Fibroblast of gingiva (primary cell): ENCODE measurements at places on chromosomes 11 and 22.

DNA sequence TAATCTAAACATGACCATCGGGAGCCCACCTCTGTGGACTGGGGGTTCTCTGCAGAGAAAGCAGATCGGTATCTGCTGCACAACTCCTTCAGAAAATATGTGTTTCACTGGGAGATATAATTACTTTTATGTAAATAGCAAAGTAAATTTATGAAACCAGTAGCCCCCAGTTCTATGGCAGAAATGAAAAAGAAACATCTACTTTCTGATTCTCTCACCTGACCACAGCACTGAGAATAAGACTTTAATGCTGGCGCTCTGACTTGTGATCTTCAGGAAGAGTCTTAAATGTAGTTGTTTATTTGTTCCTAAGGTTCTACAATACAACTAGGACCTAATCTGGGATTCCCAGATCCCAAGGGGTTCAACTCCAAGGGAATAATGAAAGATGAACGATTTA is 518.0 kb downstream of the DLG2 start:
- no peak for DNase-seq

DNA sequence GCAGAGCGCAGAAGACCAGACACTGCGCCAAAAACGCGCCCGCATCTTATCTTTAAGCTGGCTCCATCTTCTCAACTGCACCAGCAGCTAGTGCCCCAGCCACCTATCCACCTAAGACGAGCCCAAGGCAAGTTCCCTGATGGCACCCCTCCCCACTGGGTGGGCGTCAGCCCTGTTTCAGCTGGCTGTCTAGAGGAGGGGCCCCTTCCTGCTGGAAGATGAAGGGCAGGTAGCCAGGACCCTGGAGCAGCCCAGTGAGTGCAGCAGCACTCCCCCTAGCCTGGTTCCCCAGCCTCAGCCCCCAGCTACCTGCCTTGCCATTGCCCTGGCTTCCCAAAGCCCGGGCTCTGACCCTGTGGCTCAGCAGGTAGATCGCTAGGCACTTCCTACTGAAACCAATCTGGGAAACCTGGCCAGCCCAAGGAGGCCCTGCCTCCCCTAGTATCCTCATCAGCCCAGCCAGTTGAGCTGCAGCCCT is 28.3 kb downstream of the ARVCF start:
- DNase-seq: no peak

GRCh38 chr11:3735827-3736226 is 61.5 kb downstream of the NUP98 start:
- DNase-seq: peak; percentile 8

DNA sequence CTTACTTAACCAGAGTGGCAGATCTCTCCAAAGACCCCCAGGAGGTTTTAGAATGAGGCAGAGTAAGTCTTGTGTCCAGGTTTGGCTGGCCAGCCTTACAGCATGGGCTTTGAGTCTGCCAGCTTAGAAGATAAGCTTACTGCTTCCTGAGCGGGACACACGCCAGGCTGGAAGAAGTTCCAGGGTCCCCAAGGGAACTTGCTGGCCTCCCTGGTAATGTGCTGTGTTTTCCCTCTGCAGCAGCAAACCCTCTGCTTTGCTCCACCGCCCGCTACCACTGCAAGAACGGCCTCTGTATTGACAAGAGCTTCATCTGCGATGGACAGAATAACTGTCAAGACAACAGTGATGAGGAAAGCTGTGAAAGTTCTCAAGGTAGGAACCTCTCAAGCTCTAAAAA is 154.2 kb downstream of the LDLRAD3 start:
- peak; percentile 10 for DNase-seq

DNA sequence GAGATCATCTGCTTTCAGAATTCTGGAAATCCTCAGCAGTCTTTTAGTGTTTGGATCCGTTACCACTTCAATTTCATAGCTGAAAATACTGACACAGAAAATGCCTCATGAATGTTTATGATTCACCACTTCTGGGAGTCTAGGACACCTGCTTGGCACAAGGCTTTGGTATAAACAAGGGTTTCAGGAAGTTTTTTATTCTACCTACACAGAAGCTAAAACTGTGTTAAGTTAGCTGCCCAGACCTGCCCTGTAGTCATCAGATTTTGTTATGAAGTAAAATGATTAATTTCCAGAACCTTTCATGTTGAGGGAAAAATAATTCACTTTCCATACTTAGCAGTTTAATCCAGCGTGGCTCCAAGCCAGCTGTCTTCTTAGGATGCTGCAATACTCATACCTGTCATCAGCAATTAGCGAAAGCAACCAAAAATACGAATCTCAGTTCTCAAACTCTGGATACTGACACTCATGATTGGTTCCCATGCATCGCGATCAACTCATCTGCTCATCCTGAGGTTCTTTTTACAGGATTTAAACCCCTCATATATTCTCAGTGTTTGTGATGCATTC is 458.5 kb upstream of the CCDC90B start:
- no peak for DNase-seq

DNA sequence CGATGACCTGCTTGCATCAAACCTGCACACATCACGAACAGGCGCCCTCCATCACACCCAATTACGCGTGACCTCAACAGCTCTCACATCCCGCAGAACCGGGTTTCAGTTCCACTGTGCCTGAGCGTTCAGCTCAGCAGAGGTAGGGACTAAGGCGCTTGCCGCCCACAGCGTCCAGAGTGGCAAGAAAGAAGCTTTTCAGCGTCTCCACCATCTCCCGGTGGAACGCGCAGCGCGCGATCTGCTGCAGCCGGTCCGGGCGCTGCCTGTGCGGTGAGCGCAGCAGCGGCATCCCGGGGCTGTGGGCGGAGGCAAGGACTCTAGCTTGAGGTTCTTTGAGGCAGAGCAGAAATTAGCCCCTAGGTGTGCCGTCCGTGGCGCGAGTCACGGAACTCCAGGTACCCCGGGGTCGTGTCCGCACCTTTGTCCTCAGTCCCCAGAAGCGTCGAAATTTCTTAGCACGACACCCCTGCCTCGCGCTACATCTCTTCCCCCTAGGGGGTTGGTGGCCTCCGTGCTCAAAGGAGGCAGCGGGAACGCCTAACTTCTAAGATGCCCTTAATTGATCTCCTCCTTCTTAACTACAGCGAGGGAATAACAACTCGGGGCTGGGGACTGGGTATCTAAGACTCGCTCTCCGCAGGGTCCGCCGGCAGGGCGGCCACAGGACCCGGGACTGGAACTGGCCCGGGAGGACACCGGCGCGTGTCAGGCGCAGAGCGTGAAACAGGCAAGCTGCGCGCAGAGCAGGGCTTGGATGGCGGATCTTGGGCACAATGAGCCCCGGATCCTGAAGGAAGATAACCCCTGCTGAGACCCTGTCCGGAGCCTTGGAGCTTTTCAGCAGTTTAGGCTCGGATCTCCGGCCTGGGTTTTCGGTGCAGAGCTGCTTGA is 1.7 kb upstream of the CALCA start:
- DNase-seq: no peak

DNA sequence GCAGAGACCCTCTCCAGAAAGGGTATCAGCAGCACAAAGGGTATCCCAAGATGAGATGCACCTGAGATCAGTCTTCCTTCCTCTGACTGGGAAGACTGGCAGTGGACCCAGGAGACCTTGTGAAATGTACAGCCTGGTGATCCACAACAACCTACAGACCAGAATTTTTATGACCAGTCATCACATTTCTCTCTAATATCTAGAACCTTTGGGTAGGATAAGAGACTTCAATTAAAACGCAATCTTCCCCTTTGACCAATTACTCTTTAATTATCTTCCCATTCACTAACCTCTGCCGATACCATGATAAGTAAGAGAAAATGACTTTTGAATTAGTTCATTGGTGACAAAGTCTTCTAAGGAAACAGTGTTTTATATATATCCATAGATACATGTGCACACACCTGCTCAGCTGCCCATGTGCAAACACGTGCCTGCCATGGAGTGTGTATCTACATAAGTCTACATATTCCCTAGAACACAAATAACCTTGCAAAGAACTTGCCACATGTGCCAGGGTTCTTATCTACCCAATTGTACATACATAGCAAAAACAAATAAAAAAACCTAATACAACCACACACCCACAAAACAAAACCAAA is 44.2 kb upstream of the SLC5A1 start:
- no peak for DNase-seq

- DNase-seq: no peak
Observed at GRCh38 chr11:115279813-115280761, 224.1 kb downstream of the CADM1 start.

GRCh38 chr11:60080535-60080934 is 7.9 kb upstream of the MS4A2 start:
- no peak for DNase-seq

DNA sequence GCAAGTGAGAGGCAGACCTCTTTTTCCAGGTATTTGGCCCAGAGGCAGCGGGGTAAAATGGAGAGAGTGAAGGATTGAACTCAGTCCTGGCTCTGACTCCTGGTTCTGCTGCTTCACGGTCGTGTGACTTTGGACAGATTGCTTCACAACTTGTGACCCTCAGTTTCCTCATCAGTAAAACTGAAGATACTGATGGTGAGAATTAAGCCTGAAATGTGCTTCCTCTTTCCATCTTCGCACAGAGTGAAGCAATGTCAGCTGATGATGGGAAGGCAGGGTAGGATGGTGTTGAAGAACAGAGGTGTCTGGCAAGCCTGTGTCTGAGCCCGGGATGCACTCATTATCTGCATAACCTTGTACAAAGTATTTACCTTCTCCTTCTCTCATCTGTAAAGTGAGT is 59.0 kb downstream of the UBASH3B start:
- DNase-seq: no peak

GRCh38 chr22:33467620-33468095 is 409.5 kb upstream of the SYN3 start:
- peak; percentile 17 for DNase-seq

DNA sequence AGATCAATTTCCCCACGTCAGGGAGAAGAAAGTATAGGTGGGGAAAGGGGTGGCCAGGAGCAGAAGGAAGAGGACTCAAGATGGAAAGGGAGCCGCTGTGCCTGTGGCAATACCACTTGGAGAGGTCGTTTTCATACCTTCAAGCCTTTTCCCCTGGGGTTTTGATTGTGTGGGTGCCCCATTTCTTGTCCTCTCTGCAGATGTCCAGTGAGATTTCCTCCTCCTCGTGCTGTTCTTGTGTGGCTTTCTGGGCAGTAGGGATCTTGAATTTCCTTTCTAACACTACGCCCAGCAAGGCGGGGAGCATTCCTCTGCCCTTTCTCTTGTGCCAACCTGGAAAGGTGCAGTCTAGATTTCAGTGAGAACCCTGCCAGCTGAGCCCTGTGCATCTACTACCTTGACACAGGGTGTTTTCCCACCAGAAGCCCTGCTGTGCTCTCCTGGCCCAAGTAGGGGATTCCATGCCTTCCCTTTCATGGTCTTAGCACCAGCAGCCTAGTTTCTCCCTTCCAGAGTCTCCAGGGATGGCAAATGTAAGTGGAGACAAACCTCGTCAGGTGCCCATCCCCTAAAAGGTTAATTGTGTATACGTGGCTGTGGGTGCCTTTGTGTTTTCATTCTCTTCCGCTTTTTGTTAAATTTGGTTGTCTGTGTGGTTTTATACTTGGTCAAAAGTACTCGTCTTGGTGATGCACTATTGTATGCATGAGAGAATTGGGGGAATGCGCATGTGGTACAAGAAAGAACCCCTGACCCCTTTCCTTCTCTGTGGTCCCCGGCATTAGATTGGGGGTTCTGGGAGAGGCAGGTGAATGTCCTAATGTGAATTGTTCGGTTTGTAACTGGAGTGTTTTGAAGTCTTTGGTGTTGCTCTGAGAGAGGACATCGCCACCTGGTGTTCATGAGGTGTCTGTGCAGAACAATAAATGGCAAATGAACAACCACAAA is 71.4 kb upstream of the MPEG1 start:
- peak; percentile 36 for DNase-seq

- DNase-seq: no peak
Observed at GRCh38 chr11:14089690-14090462, 127.4 kb downstream of the SPON1 start.

- no peak for DNase-seq
Observed at GRCh38 chr22:48757581-48757980, 1070.1 kb downstream of the BRD1 start.

GRCh38 chr11:88398791-88399570 is 61.4 kb upstream of the CTSC start:
- DNase-seq: no peak

DNA sequence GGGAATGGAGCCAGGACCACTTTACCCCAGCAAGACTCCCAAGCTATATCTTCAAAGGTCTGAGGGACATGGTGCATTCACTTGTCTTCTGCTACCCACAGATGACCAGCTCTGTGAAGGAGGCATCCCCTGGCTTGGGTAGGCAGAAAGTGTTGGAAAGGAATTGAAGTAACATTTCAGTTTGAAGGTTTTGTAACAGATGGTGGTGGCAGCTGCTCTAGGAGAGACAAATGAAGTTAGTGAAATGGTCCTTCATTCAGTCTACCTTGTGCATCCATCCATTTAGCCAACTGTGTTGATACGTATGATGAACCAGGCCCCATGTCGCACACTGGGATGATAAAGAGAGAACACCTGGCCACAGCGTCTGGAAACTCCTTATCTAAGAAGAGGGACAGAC is 140.5 kb downstream of the COMMD9 start:
- DNase-seq: no peak

GRCh38 chr11:1225386-1226225 is 2.7 kb downstream of the MUC5B start:
- no peak for DNase-seq

GRCh38 chr11:117868088-117868487 is 8.4 kb downstream of the FXYD6 start:
- no peak for DNase-seq

DNA sequence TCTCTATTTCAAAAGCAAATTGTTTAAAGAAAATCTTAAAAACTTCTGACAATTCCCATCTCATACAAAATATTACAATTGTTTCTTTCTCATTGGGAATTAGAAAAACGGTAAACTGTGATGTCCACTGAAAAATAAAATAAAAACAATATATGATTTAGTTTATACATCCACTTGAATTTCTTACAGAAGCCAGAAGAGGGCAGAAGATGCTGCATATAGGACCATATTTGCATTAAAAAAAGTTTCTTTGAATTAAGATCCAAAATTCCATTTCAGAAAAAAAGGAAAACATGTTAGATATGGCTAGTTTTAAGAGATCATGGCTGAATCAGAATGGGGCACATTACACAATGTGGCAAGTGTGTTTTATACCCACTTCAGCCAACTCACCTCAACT is 39.3 kb upstream of the LRRC4C start:
- no peak for DNase-seq

GRCh38 chr11:11977206-11977938 is 31.1 kb downstream of the DKK3 start:
- peak; percentile 75 for DNase-seq

DNA sequence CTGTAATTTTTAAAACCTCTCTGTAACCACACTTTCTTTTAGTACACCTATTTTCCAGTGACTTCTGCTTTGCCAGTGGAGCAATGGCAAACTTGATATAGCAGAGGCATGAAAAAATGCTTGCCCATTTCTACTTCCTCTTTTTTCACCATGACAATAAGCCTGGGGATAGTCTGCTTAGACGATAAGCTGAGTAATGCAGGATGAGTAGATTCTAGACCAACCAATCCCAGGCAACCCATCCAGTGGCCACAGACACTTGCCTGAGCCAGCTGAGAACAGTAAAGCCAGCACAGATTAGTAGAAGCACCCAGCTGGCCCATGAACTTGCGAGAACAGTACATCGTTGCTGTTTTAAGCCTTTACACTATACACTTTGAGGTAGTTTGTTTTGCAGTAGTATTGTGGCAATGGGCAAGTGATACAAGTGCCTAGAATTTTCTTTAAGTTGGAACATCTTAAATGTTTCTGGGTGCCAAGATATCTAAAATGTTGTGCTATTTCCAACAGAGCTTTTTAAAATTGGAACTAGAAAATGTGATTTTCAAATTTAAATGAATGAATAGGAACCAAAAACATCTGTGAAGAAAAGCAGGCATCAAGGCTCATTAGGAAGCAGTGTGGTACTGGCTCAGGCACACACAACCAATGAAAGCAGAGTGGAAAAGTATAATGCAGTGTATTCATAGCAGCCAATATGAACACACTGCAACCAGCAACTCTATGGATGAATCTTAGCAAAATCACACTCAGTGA is 37.7 kb downstream of the DDI1 start:
- DNase-seq: no peak
